Bronchial epithelial cell (primary cell): ENCODE measurements at places on chromosomes 2 and 18. TPM values are rescaled to one million over a fixed set of nuclear protein-coding genes. Genes with fewer than 3 reads are reported as not detected.

TXNDC2 gene
- under 0.01 TPM in 1 of 2 replicates, not detected in the other for total RNA-seq

NR4A2 gene
- total RNA-seq = under 0.01 and 0.26 TPM in 2 replicates

UGT1A8 gene
- total RNA-seq = under 0.01 TPM in 2 replicates

EDAR gene
- under 0.01 and 0.90 TPM in 2 replicates for total RNA-seq

PMAIP1 gene
- total RNA-seq = 12.1 and 16.6 TPM in 2 replicates

TRIM54 gene
- total RNA-seq = not detected in 2 replicates
